Thymus (tissue), 14 donors: ENCODE measurements at places on chromosomes 16 and 17.
A peak's percentile ranks its signal among the peaks of the same experiment; 100 is the strongest.

DNA sequence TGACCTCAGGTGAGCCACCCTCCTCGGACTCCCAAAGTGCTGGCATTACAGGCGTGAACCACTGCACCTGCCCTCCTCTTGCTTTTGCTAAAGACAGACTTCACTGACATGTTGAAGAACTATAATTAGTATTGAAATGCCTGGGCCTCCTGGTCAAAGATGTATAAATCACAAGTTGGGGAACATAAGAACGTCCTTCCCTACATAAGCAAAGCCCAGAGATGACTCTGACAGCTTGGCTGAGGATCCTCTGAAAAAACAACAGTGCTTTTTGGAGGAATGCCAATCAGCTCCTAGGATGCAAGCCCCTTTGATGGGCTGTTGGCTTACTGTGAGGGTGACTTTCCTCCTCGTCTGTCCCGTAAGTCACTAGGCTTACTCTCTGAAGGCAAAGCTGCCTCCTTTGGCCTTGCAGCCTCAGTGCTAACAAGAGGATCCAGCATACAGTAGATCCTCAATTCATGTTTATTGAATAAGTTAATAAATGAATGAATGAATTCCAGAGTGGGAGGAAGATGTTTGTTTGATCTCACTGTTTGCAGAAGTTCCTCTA lies 6.3 kb downstream of the APOH start:
- no peak for DNase-seq

GRCh38 chr16:69703638-69704037 lies 22.7 kb downstream of the NQO1 start:
- DNase-seq: no peak

DNA sequence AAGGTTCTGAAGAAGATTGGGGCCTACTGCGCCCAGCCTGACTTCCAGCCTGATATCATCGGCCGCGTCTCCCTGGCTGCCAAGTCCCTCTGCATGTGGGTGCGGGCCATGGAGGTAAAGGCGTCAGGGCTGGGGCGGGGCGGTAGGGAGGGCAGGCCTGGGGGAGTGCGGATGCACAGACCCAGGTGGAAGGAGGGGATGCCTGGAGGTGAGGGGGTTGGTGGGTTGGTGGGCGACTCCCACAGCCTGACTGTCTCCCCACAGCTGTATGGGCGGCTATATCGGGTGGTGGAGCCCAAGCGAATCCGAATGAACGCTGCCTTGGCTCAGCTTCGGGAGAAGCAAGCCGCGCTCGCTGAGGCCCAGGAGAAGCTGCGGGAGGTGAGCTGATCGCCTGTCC lies 26.8 kb upstream of the KDM6B start:
- no peak for DNase-seq

- no peak for DNase-seq
These were observed 34.3 kb downstream of the PCTP start for GRCh38 chr17:55785181-55785580.

- DNase-seq: peak; percentile 59
These were observed 19.4 kb downstream of the CEP295NL start for GRCh38 chr17:78883533-78884131.

- DNase-seq: no peak
These were observed 20.7 kb upstream of the CMTM4 start for GRCh38 chr16:66717112-66717675.

DNA sequence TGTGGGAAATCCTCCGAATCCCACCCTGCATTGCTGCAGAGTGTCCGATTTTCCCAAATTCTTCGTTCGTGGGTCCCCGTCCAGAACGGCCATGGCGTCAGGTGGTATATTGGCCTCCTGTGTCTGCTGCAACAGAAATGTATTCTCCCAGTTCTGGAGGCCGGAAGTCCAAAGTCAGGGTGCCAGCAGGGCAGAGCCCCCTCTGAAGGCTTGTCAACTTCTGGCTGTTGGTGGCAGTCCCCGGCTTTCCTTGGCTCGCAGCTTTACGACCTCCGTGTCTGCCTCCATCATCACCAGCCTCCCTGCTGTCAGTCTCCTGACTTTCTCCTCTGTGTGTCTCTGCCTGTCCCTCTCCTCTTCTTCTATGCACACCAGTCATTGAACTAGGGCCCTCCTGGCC lies 142.1 kb upstream of the FOXF1 start:
- no peak for DNase-seq

DNA sequence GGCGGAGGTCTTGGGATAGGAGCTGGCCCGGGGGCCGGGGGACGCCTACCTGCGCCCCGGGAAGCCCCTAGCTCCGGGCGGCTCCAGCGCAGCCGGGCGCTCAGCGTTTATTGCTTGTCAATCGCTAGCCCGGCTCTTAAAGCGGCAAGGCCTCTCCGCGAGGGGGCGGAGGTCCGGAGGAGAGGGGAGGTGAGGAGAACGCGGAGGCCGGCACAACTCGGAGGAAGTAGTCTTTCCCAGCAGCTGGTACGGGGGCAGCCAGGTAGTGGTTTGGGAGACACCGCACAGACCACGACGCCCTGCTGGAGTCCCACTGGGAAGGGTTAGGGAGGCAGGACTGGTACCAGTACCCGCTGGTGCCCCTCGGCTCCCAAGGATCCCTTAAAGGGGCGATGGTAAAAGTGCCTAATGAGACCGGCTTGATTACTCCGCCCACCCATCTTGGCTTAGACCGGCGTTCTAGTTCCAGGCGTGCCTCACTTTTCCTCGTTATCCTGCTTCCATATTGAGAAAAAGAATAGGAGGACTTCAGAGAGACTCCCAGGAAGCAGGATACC lies at the start of gene MPP2:
Gene MPP2, minus strand, starts transcription at position 112 of the 557 bp plus-strand sequence. CDS start 3,076 bp downstream, outside the sequence.
- no peak for DNase-seq

GRCh38 chr17:411421-412120 lies 59.0 kb upstream of the RPH3AL start:
- no peak for DNase-seq

DNA sequence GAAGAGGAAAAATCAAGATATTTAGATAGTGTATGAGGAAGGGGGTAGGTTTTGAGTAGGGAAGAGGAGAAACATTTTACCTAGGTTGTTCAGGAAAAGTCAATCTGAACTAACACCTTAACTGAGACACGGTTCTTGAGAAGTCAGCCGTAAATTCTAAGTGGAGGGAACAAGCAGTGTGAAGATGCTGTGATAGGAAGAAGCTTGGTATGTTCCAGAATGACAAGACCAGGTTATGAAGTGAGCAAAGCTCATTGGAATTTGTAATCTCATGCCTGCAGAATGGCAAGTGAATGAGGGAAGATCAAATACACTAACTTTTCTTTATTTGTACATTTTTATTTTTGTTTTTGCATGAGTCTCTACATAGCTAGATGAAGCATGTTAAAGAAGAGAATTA lies 307.6 kb downstream of the ZFHX3 start:
- DNase-seq: no peak

GRCh38 chr16:12094537-12095265 lies 118.2 kb downstream of the SNX29 start:
- no peak for DNase-seq

DNA sequence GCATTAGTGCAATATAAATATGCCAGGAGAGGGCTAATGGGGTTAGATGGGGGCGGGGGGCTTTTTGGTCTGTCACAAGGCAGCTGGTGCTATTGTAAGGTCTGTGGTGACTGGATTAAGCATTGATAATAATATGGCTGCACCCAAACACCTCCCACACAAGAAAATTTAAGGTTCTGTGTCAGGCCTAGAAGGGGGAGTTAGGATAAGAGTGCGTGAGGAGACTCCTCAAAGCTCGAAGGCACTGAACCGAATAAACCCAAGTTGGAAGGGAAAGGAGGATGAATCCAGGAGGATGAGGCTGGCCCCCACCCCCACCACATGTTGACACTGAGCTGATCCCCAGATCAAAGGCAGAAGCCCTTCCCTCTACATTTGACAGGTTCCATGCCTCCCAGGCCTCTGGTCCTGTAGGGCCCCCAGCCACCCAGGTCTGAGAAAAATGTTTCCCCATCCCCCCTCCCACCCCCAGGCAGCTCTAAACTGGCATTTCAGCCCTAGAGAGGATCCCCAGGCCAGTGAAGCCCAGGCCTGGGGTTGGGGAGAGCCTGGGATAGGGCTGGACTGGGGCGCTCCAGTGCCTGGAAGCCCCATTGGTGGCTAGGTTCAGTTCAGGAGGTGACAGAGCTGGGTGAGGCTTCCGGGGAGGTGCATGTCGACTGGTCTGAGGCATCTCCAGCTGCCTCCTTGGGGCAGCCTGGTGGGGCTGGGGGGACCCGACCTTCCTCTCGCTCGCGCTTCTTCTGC lies 1.7 kb downstream of the HOXB1 start:
- DNase-seq: no peak

- DNase-seq: no peak
These were observed 101.0 kb upstream of the CNTNAP4 start for GRCh38 chr16:76176153-76176552.

- no peak for DNase-seq
These were observed 11.9 kb downstream of the C16orf86 start for GRCh38 chr16:67678354-67679023.

GRCh38 chr16:69497876-69498596 lies 67.7 kb upstream of the NFAT5 start:
- no peak for DNase-seq

GRCh38 chr17:34257299-34257985 lies 2.4 kb downstream of the CCL2 start:
- DNase-seq: no peak
